Mesothelial cell of epicardium (in vitro differentiated cells): ENCODE measurements at places on chromosomes 16 and 17. TPM values are rescaled to one million over a fixed set of nuclear protein-coding genes. Genes with fewer than 3 reads are reported as not detected.
A peak's percentile ranks its signal among the peaks of the same experiment; 100 is the strongest.

GRCh38 chr17:16478649-16479048 is 13.3 kb downstream of the LRRC75A start:
- H3K4me3 ChIP-seq = no peak overlapping the region
- H3K27ac ChIP-seq = no peak overlapping the region
- no peaks in the 10 kb centered on the region for H3K36me3 ChIP-seq

Gene ACE
- 2.4 to 2.9 TPM (median 2.6 TPM) in 3 replicates for total RNA-seq

DNA sequence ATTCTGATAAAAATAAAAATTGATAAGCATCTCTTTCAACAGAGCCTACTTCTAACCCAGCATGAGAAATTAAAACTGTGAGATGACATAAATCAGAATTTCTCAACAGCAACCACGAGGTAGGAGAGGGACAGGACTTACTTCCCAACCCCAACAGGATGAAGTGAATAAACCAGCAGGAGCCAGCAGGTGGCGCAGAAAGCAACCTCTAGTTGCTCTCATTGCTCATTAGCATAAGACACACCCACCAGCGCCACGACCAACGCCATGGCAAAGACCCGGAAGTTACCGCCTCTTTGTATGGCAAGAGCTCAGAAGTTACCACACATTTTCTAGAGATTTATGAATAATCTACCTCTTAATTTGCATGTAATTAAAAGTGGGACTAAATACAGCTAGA is 189.4 kb upstream of the CDH8 start:
- peak overlapping the region; percentile 56 for H3K4me3 ChIP-seq
- H3K4me1 ChIP-seq = peaks cover 4% of the 10 kb centered on the region
- DNase-seq = peak; percentile 69

DNA sequence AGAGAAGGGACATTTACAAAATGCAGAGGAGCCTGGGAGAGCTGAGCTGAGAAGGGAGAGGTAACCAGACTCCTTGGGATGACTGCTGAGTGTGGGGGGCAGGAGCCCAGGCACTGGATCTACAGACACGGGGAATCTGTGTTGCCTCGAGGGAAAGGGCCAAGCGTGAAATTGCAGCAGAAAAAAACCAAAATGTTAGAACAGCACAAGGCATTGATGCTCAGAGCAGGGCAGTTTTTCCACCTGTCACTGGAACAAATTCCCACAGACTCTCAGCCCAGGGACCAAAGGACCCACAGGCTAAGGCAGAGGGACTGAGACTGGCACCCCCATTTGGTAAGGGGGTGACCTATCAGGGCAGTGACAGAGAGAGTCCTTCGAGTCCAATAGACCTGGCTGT is 2.0 kb downstream of the PITPNM3 start:
- H3K27me3 ChIP-seq = peaks cover 59% of the 10 kb centered on the region
- H3K36me3 ChIP-seq = no peaks in the 10 kb centered on the region
- H3K27ac ChIP-seq = no peak overlapping the region
- peak overlapping the region; percentile 39 for H3K4me3 ChIP-seq
- DNase-seq = no peak
- H3K4me1 ChIP-seq = peaks cover 34% of the 10 kb centered on the region
